ENCODE measurements at places on chromosomes 13 and 19. TPM values are rescaled to one million over a fixed set of nuclear protein-coding genes. Genes with fewer than 3 reads are reported as not detected.

DNA sequence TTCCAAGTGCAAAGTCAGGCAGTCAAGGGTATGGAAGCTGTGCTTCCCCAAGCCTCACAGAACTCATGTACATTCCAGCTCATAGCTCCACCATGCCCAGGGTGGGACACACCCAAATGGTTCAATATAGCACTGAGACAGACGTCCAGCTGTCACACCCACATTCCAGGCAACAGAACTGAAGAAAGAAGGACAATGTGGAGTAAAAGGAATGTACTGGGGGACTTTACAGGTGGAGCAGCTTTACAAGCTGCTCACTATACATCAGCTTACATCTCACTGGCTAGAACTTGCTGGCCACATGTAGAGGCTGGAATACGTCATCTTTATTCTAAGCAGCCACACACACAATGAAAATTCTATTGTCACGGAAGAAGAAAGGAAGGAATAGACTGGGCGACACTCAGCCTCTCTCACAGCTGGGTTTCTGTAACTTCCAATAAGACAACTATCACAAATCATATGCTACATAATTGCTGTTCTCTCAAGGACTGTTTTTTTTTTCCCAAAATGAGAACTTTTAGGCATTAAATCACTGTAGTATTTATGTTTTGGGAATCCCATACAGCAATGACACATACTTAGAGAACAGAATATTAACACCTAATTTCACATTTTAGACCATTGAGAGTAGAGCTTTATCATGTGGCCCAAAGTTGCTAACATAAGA is 86.1 kb downstream of the KLF12 start:
- no peaks in the 10 kb centered on the region for H3K27me3 ChIP-seq
- DNase-seq: no peak
- peaks cover 15% of the 10 kb centered on the region for H3K4me1 ChIP-seq
- no peak overlapping the region for H3K4me3 ChIP-seq
- no peaks in the 10 kb centered on the region for H3K36me3 ChIP-seq
- peak overlapping the region; percentile 69 for H3K27ac ChIP-seq

Gene PLVAP
- 2.1 TPM for total RNA-seq

- no peak overlapping the region for H3K27ac ChIP-seq
- no peak overlapping the region for H3K4me3 ChIP-seq
- H3K4me1 ChIP-seq: no peaks in the 10 kb centered on the region
- no peaks in the 10 kb centered on the region for H3K27me3 ChIP-seq
Observed at GRCh38 chr19:28184997-28185396, 1028.0 kb downstream of the UQCRFS1 start.

DNA sequence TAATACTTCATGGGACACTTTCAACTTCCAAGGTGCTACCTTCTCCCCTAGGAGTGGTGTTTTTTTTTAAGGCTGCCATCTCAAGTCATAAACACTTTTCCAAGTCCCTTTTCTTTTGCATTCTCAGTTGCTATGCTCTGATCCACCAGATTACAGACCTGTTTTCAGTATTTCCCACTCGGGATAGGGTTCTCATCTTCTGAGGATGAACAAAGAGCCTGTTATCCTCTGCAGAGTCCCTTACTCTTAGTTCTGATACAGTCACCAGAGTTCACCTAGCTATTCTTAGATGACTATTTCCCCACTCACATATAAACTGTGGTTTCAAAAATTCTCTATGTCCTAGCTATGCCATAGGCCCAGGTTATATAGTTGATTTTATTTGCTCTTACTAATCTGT is 15.9 kb downstream of the ZDHHC20 start:
- H3K36me3 ChIP-seq: no peaks in the 10 kb centered on the region
- H3K27ac ChIP-seq: no peak overlapping the region
- H3K27me3 ChIP-seq: no peaks in the 10 kb centered on the region
- H3K4me1 ChIP-seq: no peaks in the 10 kb centered on the region
- no peak for DNase-seq

Gene RFPL4A
- not detected for total RNA-seq

- H3K4me3 ChIP-seq: no peak overlapping the region
- no peak for DNase-seq
- no peaks in the 10 kb centered on the region for H3K27me3 ChIP-seq
- H3K4me1 ChIP-seq: no peaks in the 10 kb centered on the region
Observed at GRCh38 chr19:14168259-14168972, 32.0 kb upstream of the ASF1B start.

DNA sequence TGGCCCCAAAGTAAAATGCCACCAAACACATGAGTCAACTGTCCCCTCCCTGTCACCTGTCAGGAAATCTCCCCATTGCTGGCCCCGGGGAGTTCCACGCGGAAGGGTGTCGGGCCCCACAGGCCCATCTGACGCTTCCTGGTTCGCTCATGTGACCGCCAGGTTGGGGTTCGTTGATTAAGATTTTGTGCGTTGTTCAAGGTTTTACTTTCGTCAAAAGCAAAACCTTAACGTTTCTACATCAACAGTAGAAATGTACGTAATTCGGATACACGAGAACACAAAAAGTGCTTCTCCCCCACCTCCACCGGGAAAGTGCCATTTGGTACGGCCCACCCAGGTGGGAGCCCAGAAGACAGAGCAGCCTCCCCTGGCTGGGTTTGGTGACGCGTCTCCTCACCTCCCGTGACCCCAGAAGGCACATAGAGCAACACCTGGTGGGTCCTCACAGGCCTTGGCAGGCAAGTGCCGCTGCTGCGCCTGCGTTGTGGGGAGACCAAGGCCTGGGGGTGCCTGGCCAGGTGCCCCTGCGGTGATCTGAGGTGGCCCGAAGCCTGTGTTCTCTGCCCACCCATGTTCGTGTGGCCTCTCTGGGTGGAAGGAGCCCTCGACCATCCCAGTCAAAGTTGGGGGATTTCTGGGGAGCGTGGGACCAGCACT is 161.6 kb downstream of the KDM4B start:
- H3K4me3 ChIP-seq: no peak overlapping the region
- peaks cover 60% of the 10 kb centered on the region for H3K4me1 ChIP-seq
- H3K27me3 ChIP-seq: no peaks in the 10 kb centered on the region
- DNase-seq: no peak
- H3K36me3 ChIP-seq: peaks cover 16% of the 10 kb centered on the region

DNA sequence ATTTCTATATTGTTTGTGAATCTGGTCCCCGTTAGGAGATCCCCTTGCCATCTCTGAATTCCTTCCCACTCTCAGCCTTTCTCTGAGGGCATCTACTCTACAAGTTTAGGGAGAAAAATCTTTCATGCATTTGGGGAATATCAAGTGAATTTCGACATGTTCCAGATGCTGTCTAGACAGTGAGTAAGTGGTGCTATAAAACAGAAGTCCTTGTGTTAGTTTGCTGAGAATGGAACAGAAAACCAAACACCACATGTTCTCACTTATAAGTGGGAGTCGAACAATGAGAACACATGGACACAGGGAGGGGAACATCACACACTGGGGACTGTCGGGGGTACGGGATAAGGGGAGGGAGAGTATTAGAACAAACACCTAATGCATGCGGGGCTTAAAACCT is 5.1 kb downstream of the OR7A10 start:
- DNase-seq: peak; percentile 14
- H3K4me3 ChIP-seq: no peak overlapping the region
- no peak overlapping the region for H3K27ac ChIP-seq
- no peaks in the 10 kb centered on the region for H3K36me3 ChIP-seq

- H3K27ac ChIP-seq: peak overlapping the region; percentile 7
- peaks cover 25% of the 10 kb centered on the region for H3K36me3 ChIP-seq
- H3K4me3 ChIP-seq: peak overlapping the region; percentile 24
- no peaks in the 10 kb centered on the region for H3K27me3 ChIP-seq
Observed at GRCh38 chr19:49801401-49801888, 11.6 kb downstream of the FUZ start.

Gene PSG11
- total RNA-seq: not detected

GRCh38 chr19:1400281-1401137 is 833 bp downstream of the GAMT start:
- H3K36me3 ChIP-seq: peaks cover 2% of the 10 kb centered on the region
- DNase-seq: peak; percentile 80
- H3K27me3 ChIP-seq: no peaks in the 10 kb centered on the region
- peak overlapping the region; percentile 67 for H3K27ac ChIP-seq

Gene KLF12
- 13.0 TPM for total RNA-seq

Gene ZNF491
- total RNA-seq: 4.4 TPM

DNA sequence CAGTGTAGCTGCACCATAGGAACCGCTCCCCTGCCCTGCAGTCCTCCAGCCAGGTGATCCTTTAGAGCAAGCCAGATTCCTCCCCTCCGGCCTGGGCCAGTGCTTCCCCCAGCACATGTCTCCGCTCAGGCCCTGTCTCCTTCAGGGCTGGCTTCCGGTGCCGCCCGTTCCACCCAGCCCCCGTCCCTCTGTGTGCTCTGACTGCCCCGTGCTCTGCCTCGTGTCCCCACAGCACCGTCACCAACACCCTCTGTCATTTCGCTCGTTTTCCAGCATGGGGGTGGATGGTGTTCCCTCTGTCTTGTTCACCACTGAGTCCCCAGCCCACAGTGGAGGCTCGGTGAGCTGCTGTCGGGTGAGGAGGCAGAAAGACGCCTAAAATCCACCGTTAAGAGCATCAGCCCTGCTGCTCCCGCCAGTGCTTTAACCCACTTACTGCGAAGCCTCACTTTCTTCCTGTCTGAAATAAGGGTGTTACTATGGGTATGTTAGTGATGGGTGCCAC is 54.5 kb downstream of the TSSK6 start:
- DNase-seq: peak; percentile 57
- H3K4me3 ChIP-seq: no peak overlapping the region
- no peaks in the 10 kb centered on the region for H3K36me3 ChIP-seq
- no peaks in the 10 kb centered on the region for H3K27me3 ChIP-seq
- H3K27ac ChIP-seq: peak overlapping the region; percentile 95
- peaks cover 56% of the 10 kb centered on the region for H3K4me1 ChIP-seq

DNA sequence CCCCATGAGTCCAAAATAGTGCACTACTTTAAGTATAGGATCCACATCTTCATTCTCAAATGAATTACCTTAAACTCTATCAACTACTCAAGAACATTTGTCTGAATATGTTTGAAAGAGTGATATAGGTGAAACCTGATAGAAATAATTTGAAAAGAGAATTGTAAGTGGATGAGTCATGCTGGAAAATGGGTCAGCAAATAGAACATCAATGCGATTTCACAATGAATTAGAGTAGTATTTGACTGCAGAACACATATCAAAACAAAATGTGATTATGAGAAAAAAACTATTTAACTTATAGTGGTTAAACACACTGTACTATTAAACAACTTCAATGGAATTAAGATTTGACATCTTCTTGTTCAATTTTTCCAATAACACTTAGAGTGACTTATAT is 300.6 kb upstream of the KLHL1 start:
- DNase-seq: no peak
- no peak overlapping the region for H3K4me3 ChIP-seq
- H3K4me1 ChIP-seq: no peaks in the 10 kb centered on the region

Gene KANK3
- 4.0 TPM for total RNA-seq

- no peaks in the 10 kb centered on the region for H3K36me3 ChIP-seq
- peak; percentile 6 for DNase-seq
- no peaks in the 10 kb centered on the region for H3K4me1 ChIP-seq
- no peak overlapping the region for H3K27ac ChIP-seq
- no peak overlapping the region for H3K4me3 ChIP-seq
Observed at GRCh38 chr13:59946944-59947343, 216.8 kb downstream of the DIAPH3 start.

GRCh38 chr19:12581100-12581499 is 29.5 kb downstream of the ZNF490 start:
- H3K36me3 ChIP-seq: peaks cover 28% of the 10 kb centered on the region
- no peaks in the 10 kb centered on the region for H3K27me3 ChIP-seq
- no peak overlapping the region for H3K4me3 ChIP-seq
- no peaks in the 10 kb centered on the region for H3K4me1 ChIP-seq

Gene TNNT1
- 16.1 TPM for total RNA-seq

DNA sequence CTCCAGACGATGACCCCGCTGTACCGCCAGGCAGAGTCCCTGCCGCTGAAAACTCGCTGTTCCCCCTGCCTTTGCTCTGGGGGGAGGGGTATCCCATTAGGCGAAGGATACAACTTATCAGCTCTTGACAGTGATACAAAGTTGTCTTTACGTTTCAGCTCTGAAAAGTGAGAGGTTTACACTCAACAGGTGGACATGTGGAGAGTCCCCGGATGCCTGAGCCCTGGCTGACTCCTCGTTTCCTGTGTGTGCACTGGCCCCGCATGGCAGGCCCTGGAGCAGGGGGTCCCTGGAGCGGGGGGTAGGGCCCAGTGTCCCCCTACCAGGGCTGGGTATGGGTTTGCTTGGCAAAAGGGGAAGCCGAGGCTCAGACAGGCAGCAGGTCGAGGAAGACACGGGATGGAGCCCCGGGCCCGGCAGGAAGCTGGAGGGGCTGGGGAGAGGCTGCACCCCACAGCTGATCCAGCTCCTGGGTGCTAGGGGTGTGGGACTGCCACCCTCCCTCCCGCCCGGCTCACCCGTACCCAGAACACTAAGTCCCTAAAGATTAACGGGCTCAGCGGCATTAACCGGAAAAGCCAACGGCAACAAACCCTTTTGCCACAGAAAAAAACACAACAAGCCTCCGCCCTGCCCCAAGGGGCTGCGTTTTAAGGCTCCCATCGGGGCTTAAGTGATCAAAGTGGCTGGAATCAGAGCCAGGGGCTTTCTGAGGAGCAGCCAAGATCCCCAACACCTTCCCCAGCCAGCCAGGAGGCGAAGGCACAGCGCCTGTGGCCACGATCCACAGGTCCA is 5.6 kb downstream of the TCF3 start:
- H3K27ac ChIP-seq: peak overlapping the region; percentile 11
- no peak overlapping the region for H3K4me3 ChIP-seq
- H3K36me3 ChIP-seq: no peaks in the 10 kb centered on the region
- H3K27me3 ChIP-seq: no peaks in the 10 kb centered on the region
- no peak for DNase-seq

DNA sequence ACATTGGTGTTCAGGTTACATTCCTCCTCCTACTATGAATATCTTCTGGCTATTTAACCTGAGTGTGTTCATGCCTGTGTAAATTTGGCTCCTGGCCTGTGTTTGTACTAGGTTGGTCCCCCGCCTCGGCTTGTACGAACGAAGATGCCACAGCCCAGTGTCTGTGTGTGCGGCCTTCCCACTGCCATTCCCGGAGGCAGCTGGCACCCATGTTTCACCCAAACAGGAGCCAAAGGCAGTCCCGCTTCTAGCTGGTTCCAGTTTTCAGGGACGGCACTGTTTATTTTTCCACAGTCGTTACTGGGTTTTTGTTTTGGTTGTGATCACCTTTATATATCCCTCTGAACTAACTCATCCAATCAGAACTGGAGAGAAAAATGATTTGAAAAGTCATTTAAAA is 102.5 kb upstream of the ZNF536 start:
- no peaks in the 10 kb centered on the region for H3K36me3 ChIP-seq
- no peak for DNase-seq
- H3K27me3 ChIP-seq: no peaks in the 10 kb centered on the region

Measured in cardiac muscle cell (in vitro differentiated cells and primary cell).